ENCODE measurements at places on chromosomes 6 and 20. TPM values are rescaled to one million over a fixed set of nuclear protein-coding genes. Genes with fewer than 3 reads are reported as not detected.

- peak; percentile 69 for ATAC-seq
These were observed 118.8 kb downstream of the ZMYND8 start for GRCh38 chr20:47237715-47238114.

The FUT9 gene
- total RNA-seq = not detected

The RWDD2A gene
- 1.7 TPM for total RNA-seq

The DPM1 gene
- 43.0 TPM for total RNA-seq

The ADTRP gene
- total RNA-seq = 47.7 TPM

DNA sequence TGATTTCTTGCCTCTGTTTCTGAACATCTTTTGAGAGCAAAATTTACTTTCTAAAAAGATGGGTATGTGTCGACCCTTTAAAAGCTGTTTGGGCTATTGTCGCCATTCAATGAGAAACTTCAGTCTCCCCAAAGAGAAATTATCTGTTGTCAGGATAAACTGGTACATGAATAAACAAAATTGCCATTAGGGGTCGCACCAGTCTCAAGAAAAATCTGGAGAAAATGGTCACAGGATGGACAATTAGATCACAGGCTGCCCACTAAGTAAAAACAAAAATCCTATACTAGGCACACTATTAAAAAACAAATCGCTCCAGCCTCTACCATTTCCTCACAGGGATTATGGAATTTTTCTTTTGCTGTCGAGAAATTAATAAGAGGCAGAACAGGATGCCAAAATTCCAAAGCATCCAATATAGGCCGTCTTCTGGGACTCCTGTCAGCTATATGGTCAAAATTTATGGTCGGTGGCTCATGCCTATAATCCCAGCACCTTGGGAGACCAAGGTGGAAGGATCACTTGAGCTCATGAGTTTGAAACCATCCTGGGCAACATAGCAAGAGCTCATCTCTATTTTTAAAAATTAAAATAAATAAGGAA is 5.5 kb upstream of the HLA-E start:
- ATAC-seq = no peak

- peak; percentile 86 for ATAC-seq
These were observed 8.7 kb upstream of the GMEB2 start for GRCh38 chr20:63635431-63636141.
